ENCODE measurements at places on chromosomes 7 and 10.

GRCh38 chr10:95509251-95509650 is 51.9 kb downstream of the SORBS1 start:
- no peak for DNase-seq

- DNase-seq: no peak
These were observed 339.4 kb downstream of the FRMD4A start for GRCh38 chr10:13991353-13991752.

GRCh38 chr7:64636386-64636785 is 29.5 kb upstream of the ZNF107 start:
- DNase-seq: no peak

GRCh38 chr7:13988065-13988464 is 1.4 kb downstream of the ETV1 start:
- no peak for DNase-seq

DNA sequence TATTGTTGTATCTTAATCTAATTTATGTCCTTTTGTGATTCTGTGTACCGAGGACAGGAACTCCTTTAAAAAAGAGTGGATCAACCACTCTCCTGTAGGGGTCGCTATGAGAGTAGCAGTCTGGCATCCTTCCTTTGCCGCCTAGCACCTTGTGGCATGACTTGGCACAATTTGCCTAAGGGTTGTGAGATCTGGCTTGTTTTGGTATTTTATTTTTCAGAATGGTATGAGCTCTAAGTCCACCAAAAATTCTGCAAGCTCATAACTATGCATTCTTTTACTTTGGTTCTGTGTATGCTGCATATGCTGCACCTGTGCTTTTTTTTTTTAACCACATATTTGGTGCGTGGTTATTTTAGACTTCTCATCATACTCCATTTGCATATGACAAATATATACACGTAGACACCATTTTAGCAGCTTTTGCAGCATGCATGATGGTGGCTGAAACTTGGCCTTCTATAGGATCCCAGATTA is 112.8 kb downstream of the CDK14 start:
- DNase-seq: no peak

GRCh38 chr7:27122077-27122910 is 8.3 kb downstream of the HOXA4 start:
- DNase-seq: no peak

GRCh38 chr7:16889305-16889704 is 7.5 kb upstream of the AGR3 start:
- no peak for DNase-seq

DNA sequence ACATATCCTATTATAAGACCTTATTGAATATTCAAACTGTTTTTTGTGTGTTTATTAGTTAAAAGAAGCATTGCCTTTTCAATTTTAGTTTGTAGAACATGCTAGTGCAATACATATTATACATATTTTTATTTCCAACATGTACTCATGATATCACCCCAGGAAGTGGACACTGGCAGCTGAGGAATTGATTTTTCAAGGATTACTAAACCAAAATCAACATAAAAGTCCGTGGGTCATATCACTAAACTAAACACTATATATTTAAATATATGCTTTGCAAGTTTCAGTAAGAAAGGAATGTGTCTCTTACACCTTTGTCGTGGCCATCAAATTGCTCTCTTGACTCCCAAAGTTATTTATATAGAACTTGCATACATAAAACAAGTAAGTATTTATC is 185.2 kb downstream of the AGMO start:
- DNase-seq: no peak

- DNase-seq: no peak
These were observed 3.5 kb downstream of the TMEM273 start for GRCh38 chr10:49184642-49185111.

DNA sequence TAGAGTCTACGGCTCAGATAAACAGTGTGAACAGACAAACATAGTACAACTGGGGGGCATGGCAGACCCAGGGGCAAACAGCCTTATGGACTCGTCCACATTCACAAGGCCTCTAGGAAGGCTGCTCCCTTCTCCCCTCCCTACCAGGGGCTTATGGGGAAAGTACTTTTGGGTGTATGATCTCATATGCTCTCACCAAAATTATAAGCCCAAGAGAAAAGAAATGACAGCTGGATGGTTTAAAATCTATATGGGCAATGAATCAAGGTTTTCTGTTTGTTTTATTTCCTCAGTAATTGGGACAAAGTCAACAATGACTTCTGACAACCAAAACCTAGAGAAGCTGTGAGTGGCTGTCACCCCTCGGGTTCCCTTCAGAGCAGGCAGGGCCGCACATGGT is 144.4 kb downstream of the PKD1L1 start:
- DNase-seq: no peak

DNA sequence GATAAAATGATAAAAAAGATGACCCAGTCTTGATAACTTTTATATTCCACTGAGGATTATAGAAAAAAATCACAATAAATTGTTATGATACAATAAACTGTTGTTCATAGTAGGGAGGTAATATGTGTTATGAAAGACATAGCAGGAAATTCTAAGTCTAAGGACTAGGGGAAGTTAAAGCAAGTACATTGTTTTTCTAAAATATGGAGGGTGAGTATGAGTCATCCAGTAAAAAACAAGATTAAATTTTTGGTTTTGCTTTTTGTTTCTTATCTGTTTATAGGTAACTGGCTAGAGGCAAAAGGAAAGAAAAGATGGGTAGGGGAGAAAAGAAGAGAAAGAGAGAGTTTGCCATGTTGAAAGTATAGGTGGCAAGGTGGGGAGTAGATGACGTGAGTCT is 188.4 kb downstream of the POLR1F start:
- no peak for DNase-seq

DNA sequence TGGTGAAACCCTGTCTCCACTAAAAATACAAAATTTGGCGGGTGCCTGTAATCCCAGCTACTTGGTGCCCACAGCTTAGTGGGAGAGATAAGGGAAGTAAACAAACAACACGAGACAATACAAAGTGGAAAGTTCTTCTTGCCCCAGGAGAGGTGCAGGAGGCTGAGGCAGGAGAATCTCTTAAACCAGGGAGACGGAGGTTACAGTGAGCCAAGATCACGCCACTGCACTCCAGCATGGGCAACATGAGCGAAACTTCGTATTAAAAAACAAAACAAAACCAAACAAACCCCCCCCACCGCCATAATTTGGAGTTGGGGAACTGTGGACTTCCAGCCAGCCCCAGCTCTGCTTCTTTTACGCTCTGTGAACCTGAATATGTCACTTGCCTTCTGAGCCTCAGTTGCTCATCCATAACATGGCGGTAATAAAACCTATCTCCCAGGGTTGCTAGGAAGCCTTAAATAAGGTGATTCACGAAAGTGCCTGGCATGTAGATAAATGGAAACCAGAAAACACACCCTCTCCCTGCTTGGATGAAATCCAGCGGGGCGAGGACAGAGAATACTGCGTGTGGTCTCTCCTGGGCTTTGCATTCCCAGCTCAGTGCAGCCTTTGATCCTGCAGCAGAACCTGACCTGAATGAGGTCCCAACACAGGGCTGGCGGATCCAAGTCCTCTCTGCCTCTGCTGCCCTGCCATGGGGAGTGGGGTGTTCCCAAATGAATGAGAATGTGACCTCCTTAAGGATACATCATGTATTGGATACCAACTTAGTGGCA is 10.2 kb downstream of the MLXIPL start:
- DNase-seq: no peak

GRCh38 chr7:137846827-137847567 is at the start of gene DGKI:
DGKI (minus strand) TSS chr7:137846974.
- no peak for DNase-seq

- DNase-seq: no peak
These were observed 54.9 kb downstream of the ZRANB1 start for GRCh38 chr10:124996854-124997215.

DNA sequence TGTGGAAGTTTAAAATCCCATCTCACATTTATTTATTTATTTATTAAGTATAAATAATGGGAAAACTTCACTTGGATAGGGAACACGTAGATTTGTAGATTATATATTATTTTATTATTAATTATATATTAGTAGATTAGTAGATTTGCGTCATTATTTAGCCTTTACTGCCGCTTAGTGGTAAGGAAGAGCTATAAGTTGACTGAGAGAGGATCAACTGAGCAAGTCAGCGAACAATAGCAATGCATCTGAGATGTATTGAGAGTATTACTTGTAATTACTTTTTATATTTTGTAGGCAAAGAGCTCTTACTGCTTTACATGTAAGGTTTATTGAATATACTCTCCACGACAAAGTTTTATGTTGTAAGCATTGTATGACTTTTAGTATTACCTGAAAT is 244.5 kb upstream of the ANKRD30A start:
- no peak for DNase-seq

DNA sequence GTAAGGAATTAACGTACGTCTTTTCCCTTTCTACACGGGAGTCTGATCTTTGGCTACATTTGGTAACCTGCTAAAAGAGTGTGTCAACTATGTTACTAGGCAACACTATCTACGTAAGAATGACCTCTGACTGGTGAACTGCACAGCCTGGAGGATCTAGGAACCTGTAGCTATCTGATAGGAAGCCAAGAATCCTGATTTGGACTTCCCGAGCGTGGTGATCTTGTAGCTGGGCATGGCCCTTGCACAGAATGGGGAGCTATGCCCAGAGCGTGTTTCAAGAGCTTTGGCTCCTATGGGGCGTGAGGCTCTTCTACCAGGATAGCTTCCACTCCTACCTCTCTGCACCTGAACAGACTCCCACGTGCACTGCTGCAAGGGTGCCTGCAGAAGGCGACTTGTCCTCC is 157.5 kb downstream of the TAX1BP1 start:
- DNase-seq: no peak

- no peak for DNase-seq
These were observed 259.1 kb downstream of the KLF6 start for GRCh38 chr10:3525832-3526449.

DNA sequence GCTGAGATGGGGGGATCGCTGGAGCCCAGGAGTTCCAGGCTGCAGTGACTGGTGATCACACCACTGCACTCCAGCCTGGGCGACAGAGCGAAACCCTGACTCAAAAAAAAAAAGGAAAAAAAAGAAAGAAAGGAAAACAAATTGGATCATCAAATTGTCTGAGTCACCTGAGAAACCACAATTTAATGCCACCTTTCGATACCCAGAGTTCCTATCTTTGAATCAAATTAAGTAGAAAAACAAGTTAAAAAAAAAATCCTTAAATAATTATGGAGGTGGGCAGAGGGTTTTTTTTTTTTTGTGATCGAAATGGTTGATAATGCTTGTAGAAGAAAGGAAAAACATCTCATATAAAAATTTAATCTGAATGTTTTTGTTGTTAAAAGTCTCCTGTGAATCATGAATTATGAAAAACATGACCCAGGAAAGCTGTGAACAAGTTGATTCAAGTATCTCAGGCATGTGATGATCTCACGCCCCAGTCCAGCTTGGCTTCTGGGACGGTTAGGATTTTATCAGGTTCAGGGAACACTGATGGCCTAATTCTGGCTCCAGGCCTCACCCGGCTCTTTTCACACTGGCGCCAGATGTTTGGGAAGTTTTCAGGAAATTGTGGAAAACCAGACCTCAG is 25.3 kb upstream of the CUX1 start:
- DNase-seq: no peak

- no peak for DNase-seq
These were observed 266.5 kb downstream of the AUTS2 start for GRCh38 chr7:69864822-69865221.

DNA sequence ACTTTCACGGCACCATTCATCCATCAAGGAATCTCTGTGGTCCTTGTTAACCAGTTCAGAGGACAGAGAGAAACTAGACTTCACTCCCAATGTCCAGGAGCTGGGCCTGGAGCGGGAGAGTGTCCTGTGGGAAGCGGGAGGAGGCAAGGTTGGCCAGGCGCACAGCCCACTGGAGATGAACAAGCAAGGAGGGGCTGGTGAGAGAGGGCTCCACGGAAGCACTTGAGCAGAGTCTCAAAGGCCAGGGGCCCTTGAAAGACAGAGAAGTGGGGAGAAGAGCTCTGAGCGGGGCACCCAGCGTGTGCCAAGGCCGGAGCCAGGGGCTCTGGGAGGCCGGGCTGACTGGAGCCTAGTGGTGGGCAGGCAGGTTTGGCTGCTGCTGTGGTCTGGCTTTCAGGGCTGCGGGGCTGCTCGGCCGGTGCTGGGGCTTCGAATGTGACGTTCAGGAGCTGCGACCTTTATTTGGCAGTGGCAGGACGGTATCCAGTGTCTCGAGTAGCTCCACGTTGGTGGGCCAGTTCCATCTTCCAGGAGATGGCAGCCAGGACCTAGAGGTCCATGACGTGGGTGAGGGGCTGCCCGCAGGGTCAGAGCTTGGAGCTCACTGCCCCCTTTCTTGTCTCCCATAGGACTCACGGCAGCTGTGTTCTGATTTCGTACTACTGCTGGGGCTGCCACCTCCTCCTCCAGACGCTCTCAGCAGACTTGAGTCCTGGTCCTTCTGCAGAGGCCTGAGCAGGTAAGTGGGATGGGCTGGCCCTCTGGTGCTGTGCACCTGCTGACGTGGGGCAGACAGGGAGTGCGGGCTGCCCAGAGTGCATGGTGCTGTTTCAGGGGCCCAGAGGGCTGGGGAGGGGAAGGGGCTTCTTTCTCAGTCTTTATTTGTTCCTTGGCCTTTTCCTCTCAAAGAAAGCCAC is 49.8 kb downstream of the ZMIZ1 start:
- no peak for DNase-seq

DNA sequence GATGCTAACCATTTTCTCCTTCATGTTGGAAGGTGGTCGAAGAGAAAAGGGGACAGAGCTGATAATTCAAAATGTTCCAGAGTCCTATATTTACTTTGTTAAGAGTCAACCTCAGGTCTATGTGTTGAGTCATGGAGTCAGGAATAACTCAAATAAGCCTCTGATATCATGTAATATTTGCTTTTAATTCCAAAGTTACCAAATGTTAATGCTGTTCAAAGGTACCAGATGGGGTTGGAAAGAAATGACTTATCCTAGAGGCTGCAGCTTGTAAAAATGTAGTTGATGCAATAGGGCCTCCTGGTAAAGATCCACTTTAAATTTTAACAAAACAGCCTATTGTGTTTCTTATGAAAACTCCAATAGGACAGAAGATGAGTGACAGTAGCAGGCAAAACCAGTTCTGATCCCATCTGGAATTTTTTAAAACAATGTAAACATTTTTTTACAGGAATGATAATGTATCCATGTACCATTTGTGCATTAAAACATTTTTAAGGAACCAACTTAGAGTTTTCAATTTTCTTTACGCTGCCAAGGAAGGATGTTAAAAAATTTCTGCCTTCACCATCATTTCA is 218.2 kb downstream of the ANK3 start:
- DNase-seq: no peak

Data from activated CD8-positive, alpha-beta memory T cell treated with anti-CD3 and anti-CD28 coated beads for 1 hour (primary cell).